ENCODE measurements at places on chromosomes 1 and 21. TPM values are rescaled to one million over a fixed set of nuclear protein-coding genes. Genes with fewer than 3 reads are reported as not detected.
A peak's percentile ranks its signal among the peaks of the same experiment; 100 is the strongest.

DNA sequence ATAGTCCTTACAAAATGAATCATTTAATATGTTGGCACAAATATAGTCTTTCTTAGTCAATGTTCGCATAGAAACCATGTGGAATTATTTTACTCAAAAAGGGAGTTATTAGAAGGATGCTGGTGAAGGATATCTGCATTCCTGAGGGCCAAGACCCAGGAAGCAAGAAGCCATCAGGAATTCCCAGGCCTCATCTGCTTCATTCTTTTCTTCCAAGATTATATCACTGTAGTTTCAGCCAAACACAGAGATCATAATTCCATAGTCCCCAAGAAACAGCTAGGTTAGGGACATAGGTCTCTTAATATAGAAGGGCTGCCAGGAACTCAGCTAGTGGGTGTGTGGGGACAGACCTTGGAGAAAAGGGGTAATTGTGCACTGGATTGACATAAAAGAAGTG, 28.6 kb upstream of the DISC1 start:
- H3K27ac ChIP-seq: no peak overlapping the region
- no peak overlapping the region for H3K4me3 ChIP-seq
- H3K4me1 ChIP-seq: peaks cover 26% of the 10 kb centered on the region
- DNase-seq: no peak
- no peaks in the 10 kb centered on the region for H3K36me3 ChIP-seq
- no peaks in the 10 kb centered on the region for H3K27me3 ChIP-seq

The TTC3 gene
- 157 TPM for total RNA-seq

DNA sequence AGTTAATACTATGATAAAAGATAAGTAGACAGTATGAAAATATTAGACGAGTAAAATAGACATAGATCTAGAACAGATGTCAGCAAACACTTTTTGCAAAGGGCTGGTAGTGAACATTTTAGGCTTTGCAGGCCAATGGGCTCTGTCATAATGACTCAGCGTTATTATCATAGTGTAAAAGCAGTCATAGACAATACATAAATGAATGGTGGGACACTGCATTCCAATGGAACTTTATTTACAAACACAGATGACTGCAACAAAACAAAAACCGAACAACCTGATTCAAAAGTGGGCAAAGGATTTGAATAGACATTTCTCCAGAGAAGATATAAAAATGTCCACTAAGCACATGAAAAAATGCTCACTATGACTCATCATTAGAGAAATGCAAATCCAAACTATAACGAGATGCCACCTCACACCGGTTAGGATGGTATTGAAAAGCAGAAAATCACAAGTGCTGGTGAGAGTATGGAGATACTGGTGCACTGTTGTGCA, 7.3 kb downstream of the GSTM5 start:
- H3K4me3 ChIP-seq: no peak overlapping the region
- H3K27ac ChIP-seq: no peak overlapping the region
- no peaks in the 10 kb centered on the region for H3K36me3 ChIP-seq
- H3K27me3 ChIP-seq: no peaks in the 10 kb centered on the region

GRCh38 chr1:172117800-172118199, 276.5 kb downstream of the DNM3 start:
- H3K27me3 ChIP-seq: no peaks in the 10 kb centered on the region
- DNase-seq: no peak
- no peaks in the 10 kb centered on the region for H3K4me1 ChIP-seq
- no peaks in the 10 kb centered on the region for H3K36me3 ChIP-seq
- H3K27ac ChIP-seq: no peak overlapping the region

GRCh38 chr1:14217384-14217783, 381.1 kb upstream of the KAZN start:
- no peaks in the 10 kb centered on the region for H3K4me1 ChIP-seq
- no peak overlapping the region for H3K27ac ChIP-seq
- no peak for DNase-seq
- H3K36me3 ChIP-seq: no peaks in the 10 kb centered on the region
- H3K4me3 ChIP-seq: no peak overlapping the region

DNA sequence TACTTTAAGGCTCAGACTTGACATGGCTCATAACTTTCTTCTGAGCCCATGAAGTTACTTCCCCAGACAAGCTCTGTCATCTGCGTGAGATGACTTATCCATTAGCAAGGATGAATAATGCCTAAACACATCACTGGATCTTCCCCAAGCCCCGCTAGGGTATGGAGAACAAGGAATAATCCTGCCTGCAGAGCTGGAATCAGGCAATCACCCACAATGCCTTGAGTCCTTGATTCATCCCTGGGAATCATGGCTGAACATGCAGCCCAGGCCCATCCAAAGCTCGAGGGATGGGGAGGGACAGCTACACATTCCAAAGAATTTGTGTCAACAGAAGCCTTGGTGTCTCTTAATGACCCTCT, 131.7 kb downstream of the PSMG1 start:
- no peak for DNase-seq
- no peak overlapping the region for H3K27ac ChIP-seq

DNA sequence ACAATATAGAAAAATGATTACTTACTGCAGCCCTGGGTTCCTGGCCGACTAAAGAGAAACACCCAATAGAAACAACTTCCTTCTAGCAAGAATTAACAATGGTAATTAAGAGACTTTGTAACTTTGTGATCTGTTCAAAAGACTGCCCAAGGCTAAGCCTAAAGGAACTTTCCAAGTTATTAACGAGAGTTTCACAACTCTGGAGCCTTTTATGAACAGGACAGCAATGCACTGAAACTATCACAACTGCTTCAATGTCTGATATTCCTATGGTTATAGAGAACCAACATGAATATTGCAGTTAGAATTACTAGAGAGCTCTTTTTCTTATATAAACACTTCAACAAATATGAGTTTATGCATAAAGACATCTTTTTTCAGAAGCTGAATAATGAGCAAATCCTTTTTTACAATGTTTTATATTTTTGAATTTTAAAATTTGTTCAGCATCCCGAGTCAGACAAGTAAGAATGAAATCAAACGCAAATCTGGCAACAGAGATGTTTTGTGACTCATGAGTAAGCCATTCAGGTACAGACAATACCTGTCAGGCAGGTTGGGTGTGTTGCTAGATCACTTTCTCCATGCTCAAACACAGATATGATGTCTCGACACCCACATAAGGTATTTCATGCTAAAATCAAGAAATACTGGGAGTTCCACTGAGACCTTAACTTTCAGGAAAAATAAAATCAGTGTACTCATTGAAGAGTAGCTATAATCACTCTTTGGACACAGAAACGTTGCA, 22.2 kb upstream of the KCNJ15 start:
- no peaks in the 10 kb centered on the region for H3K4me1 ChIP-seq
- H3K27ac ChIP-seq: no peak overlapping the region
- DNase-seq: peak; percentile 63
- H3K27me3 ChIP-seq: no peaks in the 10 kb centered on the region
- H3K36me3 ChIP-seq: no peaks in the 10 kb centered on the region

The RIMKLA gene
- total RNA-seq: 12.7 TPM

DNA sequence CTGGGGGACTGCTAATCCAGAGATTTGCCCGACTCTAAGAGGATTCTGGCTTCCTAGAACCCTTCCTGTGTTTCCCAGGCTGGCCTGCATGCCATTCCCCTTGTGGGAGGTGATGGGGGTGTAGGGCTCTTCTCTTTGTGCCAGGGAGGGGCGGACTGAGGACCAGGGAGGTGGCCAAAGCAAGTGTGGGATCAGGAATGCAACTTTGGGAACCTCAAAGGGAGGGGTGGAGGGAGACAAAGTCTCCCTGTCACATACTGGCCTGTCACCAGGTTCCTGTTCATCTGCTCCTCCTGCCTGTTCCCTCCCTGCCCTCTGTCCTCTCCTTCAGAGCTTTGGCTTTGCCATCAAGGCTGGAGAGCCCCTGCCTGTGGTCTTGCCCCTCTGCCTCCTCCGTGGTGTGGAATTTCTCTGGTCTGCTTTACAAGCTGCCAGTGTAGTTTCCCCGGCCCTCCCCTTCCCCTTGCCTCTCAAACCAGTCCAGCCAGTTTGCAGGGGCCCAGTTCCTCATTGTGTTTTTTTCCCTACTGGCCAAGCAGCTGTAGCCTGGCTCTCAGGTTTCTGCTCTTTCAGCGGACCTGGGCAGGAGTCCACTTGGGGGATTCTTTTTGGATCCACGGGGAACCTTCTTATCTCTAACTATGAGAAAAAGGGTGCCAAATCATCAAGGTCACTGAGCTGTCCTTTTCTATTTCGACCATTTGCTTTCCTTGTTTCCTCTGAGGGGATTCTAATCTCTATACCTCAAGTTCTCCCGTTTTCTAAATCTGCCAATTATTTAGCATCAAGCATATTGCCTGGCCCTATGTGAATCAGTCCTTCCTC, 1.8 kb downstream of the CGN start:
- peaks cover 47% of the 10 kb centered on the region for H3K4me1 ChIP-seq
- no peaks in the 10 kb centered on the region for H3K36me3 ChIP-seq

The RBP7 gene
- not detected for total RNA-seq

The NFASC gene
- total RNA-seq: 54.2 TPM

The SERINC2 gene
- 114 TPM for total RNA-seq

DNA sequence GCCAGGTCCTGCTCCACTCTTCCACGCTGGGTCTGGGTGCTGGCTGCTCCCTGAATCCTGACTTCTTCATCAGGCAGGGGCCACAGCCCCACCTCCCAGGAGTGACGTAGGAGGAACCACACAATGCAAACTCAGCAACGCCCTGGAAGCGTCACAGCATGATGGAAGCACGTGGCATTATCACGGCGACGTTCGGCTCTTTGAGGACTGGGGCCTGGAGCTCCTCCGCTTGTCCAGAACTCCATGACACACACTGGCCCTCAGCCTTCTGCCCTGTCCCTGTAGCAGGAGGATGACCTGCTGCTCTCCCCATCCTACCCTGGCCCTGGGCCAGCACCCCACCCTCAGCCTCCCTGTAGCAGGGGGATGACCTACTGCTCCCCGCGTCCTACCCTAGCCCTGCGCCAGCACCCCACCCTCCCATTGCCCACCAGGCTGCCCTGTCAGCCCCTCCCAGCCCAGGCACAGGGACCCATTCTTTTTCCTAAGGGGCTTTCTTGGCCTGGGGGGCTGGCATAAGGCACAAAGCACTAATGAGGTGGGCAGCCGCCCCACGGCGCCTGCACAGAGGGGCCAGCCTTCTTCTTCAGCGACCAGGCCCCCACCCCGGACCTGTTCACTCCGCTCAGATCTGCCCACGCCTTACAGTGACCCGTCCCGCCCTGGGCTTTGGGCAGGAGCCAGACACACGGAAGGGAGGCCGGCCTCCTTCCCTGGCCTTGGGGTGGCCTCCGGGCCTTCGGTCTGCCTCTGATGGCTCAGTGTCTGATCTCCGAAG, 65.7 kb downstream of the DHRS3 start:
- peaks cover 47% of the 10 kb centered on the region for H3K4me1 ChIP-seq
- DNase-seq: no peak
- no peak overlapping the region for H3K4me3 ChIP-seq
- no peaks in the 10 kb centered on the region for H3K36me3 ChIP-seq

GRCh38 chr1:108815566-108815965, 41.3 kb downstream of the AKNAD1 start:
- no peaks in the 10 kb centered on the region for H3K36me3 ChIP-seq
- H3K27me3 ChIP-seq: no peaks in the 10 kb centered on the region
- DNase-seq: no peak
- H3K27ac ChIP-seq: peak overlapping the region; percentile 73

GRCh38 chr1:206778031-206778430, 5.7 kb upstream of the IL10 start:
- H3K27ac ChIP-seq: no peak overlapping the region
- H3K4me1 ChIP-seq: no peaks in the 10 kb centered on the region
- no peak for DNase-seq
- no peaks in the 10 kb centered on the region for H3K27me3 ChIP-seq
- no peak overlapping the region for H3K4me3 ChIP-seq
- no peaks in the 10 kb centered on the region for H3K36me3 ChIP-seq

The JAM2 gene
- 3.6 TPM for total RNA-seq

DNA sequence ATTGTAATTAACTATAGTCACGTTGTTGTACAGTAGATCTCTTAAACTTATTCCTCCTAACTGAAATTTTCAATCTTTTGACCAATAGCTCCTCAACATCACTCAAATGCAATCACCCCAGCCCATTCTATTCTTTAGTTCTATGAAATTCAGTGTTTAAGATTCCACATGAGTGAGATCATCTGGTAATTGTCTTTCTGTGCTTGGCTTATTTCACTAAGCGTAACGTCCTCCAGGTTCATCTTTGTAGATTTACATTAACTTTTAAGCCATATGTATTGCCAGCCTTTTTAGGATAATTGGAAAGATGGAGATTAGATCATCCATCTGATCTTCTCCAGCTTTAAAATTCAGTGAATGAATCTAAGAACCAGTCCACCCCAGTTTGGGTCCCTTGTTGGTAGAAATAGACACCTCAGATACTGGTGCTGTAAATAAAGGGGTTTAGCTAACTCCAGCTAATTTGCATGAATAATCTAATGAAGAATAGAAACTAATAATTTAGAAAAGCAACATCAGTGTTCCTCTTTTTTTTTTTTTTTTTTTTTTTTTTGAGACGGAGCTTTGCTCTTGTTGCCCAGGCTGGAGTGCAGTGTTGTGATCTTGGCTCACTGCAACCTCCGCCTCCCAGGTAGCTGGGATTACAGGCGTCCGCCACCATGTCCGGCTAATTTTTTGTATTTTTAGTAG, 7.0 kb downstream of the S100A10 start:
- H3K27me3 ChIP-seq: no peaks in the 10 kb centered on the region
- H3K4me3 ChIP-seq: no peak overlapping the region
- H3K4me1 ChIP-seq: peaks cover 79% of the 10 kb centered on the region
- H3K36me3 ChIP-seq: peaks cover 22% of the 10 kb centered on the region

DNA sequence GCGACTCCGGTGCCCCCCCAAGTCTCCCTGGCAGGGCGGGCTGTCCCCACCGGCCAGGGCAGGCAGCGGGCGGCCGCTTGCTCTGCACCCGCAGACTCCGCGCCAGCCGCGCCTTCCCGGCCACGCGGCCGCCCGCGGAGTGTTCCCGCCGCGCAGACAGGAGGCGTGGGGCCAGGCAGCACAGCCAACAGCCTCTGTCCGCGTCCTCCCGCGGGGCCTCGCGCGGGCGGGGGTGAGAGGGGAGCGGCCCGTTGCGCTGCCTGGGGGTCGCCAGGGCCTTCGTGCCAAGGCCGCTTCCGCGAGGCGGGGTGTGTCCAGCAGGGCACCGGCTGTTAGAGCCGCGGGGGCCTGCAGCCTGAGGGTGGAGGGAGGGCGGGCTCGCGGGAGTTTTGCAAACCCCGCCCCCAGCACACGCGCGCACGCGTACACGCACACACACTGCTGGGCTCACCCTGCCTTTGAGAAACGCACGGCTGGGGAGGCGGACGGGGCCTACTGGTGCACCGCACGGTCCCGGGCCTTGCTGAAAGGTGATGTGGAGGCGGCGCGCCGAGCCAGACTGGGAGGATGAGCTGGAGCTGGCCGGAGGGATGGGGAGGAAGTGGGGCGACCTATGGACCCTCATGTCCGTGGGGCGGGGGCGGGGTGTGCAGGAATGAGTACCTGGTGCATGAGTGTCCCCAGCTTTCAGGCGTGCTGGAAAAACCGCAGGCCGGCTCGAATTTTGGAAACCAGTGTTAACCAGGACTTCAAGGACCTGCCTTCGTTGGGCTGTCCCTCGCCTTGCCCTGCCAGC, 41.5 kb downstream of the KIAA1614 start:
- H3K4me3 ChIP-seq: peak overlapping the region; percentile 81
- H3K27ac ChIP-seq: peak overlapping the region; percentile 36
- H3K36me3 ChIP-seq: peaks cover 15% of the 10 kb centered on the region
- H3K4me1 ChIP-seq: peaks cover 17% of the 10 kb centered on the region
- no peaks in the 10 kb centered on the region for H3K27me3 ChIP-seq

The CLCNKB gene
- total RNA-seq: not detected

The KRTAP22-1 gene
- total RNA-seq: not detected

GRCh38 chr21:16563116-16563515, 833.3 kb downstream of the USP25 start:
- no peak overlapping the region for H3K27ac ChIP-seq
- DNase-seq: no peak
- no peaks in the 10 kb centered on the region for H3K36me3 ChIP-seq
- H3K4me3 ChIP-seq: no peak overlapping the region
- H3K4me1 ChIP-seq: no peaks in the 10 kb centered on the region

GRCh38 chr1:156547982-156548381, 24.4 kb downstream of the IQGAP3 start:
- no peak overlapping the region for H3K27ac ChIP-seq
- no peak for DNase-seq
- H3K27me3 ChIP-seq: no peaks in the 10 kb centered on the region
- no peaks in the 10 kb centered on the region for H3K4me1 ChIP-seq
